ENCODE measurements at places on chromosomes 12 and 14.

- DNase-seq, result no peak
Measured at GRCh38 chr12:79083181-79083580, 218.6 kb downstream of the SYT1 start.

DNA sequence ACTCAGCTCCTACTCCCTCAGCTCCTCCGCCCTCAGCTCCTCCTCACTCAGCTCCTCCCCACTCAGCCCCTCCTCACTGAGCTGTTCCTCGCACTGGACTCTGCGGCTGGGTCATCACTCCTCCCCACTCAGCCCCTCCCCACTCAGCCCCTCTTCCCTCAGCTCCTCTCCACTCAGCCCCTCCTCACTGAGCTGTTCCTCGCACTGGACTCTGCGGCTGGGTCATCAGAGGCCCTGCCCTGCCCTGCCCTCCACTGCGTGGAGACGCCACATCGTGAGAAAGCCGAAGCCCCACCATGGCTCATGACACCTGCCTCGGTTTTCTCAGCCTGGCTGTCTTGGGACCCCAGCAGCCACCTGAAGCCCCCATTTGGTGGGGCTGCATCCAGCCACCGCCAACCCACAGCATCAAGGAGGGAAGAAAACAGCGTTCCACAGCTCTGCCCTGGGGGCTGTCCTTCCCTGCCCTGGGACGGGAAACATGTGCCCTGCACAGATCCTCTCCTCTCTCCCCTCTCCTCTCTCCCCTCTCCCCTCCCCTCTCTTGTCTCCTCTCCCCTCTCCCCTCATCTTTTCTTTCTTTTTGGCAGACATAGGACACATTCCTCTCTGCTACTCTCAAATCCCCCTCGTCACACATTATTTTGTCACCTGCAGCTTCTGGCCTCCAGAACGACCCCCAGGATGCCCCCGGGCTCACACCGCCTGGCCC, 17.7 kb downstream of the NOC4L start:
- no peak for DNase-seq

- DNase-seq, result peak; percentile 85
Measured at GRCh38 chr12:110846615-110847566, at the start of gene CCDC63. Gene CCDC63, plus strand, starts transcription at chr12:110846987. Its CDS starts 5,968 bp downstream, at chr12:110852955.

DNA sequence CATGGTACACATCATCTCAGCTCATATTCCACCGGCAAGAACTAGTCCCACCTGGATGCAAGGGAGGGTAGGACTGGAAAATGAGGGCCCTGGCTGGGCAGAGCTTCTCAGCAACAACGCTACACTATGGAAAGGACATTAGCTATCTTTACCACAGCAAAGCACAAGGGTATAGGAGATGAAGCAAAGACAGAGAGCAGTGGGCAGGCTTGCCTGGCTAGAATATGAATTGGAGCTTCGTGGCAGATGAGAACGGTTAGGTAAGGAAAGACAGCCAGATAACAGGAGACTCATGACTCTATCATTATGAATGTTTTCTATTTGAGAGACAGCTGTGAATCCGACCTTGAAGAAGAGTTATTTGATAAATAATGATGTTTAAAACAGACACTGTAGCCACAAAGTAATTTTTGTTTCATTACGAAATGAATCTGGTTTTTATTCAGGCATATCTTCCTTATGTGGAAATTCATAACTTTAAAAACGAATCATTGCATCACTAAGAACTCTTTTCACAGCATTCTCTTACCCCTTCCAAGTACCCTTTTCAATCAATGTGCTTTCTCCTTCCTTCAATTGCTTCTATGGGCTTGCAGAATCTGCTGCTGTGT, 59.1 kb upstream of the PCED1B start:
- no peak for DNase-seq

DNA sequence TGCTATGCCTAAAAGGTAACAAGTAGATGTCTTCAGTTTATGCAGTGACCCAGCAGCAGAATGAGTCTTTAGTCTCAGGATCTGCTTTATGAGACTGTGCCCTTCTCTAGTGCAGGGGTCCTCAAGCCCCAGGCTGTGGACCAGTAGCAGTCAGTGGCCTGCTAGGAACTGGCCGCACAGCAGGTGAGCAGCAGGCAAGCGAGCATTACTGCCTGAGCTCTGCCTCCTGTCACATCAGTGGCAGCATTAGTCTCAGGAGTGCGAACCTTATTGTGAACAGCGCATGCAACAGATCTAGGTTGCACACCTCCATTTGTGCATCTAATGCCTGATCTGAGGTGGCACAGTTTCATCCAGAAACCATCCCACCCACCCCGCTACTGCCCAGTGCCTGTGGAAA, 38.4 kb downstream of the LRP6 start:
- DNase-seq, result no peak

GRCh38 chr12:42707312-42708226, 118.0 kb upstream of the PRICKLE1 start:
- DNase-seq, result no peak

GRCh38 chr14:79254069-79254775, 957.1 kb downstream of the DIO2 start:
- DNase-seq, result no peak

GRCh38 chr12:6934110-6934509, 6.4 kb downstream of the ATN1 start:
- DNase-seq, result peak; percentile 81

GRCh38 chr14:70425354-70425753, 8.5 kb upstream of the SYNJ2BP start:
- no peak for DNase-seq

DNA sequence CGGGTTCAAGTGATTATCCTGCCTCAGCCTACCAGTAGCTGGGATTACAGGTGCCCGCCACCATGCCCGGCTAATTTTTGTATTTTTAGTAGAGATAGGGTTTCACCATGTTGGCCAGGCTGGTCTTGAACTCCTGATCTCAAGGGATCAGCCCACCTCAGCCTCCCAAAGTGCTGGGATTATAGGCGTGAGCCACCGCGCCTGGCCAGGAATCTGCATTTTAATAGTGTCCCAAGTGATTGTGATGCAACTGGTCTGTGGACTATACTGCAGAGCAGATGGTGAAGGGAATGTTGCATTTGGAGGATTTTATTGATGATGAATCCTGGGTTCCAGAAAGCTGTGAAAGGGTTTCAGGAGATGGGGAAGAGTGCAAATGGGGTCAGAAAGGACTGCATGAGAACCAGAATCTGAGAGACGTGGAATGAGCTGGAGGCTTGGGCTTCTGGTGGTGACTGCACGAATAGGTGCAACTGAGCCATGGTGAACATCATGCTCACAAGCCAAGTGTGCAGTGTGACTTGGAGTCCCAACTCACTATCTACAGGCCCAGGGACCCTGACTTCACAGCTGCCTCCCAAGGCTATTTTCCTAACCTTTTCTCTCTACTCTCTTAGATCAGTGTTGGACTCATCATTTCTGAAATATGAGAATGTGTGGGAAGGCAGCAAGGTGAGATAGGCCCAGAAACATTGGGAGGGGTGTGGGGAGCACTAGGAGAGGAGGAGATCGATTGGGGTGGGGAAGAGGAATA, 4.5 kb downstream of the RPS26 start:
- no peak for DNase-seq

- peak; percentile 22 for DNase-seq
Measured at GRCh38 chr14:104875811-104876210, 10.7 kb downstream of the CEP170B start.

- DNase-seq, result no peak
Measured at GRCh38 chr12:124312601-124313000, 17.7 kb downstream of the RFLNA start.

DNA sequence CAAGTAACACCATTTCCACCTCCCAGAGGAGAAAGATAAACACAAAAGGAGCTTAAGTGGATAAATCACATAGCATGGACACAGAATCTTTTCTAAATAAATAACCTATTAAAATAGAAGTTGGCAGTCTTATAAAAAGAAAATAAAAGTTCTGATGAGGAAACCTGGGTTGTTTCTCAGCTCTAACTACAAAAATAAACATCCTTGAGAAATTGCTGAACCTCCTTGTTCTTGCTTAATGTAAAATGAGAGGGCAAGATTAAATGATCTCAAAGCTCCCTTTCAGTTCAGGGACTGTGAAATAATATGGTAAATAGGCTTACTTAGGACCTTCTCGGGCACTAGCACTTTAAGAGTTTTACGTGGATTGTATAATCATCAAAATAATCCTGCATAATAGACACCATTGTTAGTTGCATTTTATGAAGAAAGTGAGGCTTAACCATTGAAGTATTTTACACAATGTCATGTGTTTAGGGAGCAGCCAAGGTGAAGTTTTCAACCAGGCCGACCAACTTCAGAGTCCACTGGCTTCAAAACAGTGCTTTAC, 214.0 kb upstream of the NOVA1 start:
- DNase-seq, result no peak

GRCh38 chr12:77924703-77925102, 94.0 kb downstream of the NAV3 start:
- DNase-seq, result no peak

GRCh38 chr14:96817750-96818666, 20.8 kb downstream of the VRK1 start:
- no peak for DNase-seq

DNA sequence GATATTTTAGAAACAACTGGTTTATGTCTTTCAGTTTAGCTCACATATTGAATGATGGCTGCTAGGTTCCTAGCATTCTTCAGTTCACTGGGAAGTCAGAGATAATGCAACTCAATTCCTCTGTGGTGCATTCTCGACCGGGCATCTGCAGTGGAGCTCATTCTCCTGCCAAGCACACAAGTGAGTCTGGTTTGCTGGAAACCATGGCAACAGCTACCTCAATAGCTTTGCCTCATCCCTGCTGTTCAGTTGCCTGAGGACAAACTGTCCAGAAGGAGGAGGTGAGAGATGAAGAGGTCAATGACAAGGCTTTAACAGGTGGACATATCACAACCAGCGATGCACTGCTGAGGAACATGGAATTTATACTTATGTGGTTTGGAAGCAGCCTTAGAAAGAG, 816.9 kb downstream of the AACS start:
- DNase-seq, result no peak

- no peak for DNase-seq
Measured at GRCh38 chr12:107584563-107584962, 101.0 kb upstream of the PWP1 start.

DNA sequence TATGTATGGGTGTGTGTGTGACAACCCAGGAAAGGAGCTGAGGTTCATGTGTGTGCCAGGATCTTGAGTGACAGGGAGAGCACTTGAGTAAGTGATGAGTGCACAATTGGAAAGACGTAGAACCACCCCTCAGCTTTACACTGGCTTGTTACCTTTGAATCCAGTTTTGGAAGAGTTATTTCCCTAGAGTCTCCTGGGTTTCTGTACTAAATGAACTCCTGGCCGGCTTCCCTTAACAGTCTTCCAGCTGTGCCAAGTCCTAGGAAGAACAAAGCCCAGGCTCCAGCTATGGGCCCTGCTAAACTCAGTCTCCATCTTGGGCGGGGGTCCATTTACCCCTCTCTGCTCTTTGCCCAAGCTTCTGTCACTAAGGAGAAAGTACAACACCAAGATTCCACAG, 19.7 kb upstream of the NR1H4 start:
- no peak for DNase-seq

- no peak for DNase-seq
Measured at GRCh38 chr12:51973560-51973959, 22.1 kb downstream of the ACVR1B start.

GRCh38 chr14:65255583-65256461, 153.5 kb upstream of the MAX start:
- no peak for DNase-seq

DNA sequence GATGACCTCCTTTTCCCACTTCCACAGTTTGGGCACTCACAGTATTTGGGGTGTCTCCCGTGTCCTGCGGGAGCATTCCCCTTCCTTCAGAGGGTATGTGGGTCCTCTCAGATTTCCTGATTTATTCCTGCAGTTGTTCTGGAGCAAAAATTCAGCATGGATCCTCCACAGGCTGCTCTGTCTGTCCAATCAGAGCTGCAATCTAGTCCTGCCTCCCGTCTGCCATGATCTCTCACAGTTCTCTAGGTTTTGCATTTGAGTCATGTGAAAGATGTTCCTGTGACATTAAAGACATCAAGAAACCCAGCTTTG, 435.9 kb downstream of the TMTC2 start:
- DNase-seq, result no peak

GRCh38 chr12:75632442-75632841, 121.0 kb upstream of the KRR1 start:
- DNase-seq, result no peak

GRCh38 chr12:32163596-32163995, 56.9 kb downstream of the BICD1 start:
- DNase-seq, result no peak

GRCh38 chr12:23722655-23723054, 226.8 kb downstream of the SOX5 start:
- DNase-seq, result no peak

DNA sequence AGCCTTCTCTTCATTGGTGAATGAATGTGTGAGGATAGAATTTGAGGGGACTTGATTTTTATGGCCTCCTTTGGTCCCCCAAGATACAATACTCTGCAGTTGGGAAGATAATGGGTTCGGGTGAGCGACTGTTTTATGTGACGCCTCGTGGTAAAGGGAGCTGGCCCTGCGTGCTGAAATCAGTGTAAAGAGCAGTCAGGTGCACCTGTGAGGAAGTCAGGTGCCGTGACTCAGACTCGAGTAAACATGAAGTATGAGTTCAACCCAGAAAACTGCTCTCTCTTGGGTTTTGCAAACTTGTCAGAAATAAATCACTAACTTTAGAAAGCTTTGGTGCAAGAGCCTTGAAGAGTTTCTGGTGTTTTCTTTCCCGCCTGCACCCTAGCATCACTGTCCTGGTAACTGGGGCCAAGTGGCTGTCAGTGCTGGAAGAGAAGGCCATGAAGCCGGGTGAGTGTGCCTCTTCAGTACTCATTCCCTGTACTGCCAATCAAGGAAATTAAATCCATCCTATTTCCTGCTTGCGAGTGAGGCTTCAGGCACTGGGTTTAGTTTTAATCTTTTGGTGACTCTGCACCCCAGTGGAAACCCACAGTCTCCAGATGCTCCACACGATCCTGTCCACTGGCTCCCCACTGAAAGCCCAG, 59.2 kb downstream of the AACS start:
- DNase-seq, result no peak

DNA sequence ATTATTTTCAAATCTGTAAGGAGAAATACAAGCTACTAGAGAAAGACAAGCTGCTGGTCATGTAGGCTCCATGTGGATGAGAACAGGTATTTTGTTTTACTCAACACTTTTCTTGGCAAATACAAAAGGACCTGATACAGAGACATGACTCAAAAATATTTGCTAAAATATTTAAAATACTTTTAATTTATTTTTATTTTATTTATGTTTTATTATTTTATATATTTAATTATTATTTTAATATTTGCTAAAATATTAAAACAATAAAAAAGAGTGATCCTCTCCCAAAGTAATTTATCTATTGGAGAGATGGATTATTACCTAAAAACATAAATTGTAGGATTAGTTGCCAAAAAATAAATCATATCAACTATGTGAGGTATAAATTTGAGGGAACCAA, 808.9 kb upstream of the SEL1L start:
- DNase-seq, result no peak

GRCh38 chr14:100350276-100350926, 27.3 kb downstream of the SLC25A47 start:
- no peak for DNase-seq

GRCh38 chr14:80426683-80427082, 215.4 kb upstream of the DIO2 start:
- DNase-seq, result no peak

GRCh38 chr12:27852117-27852516, 72.1 kb upstream of the MANSC4 start:
- no peak for DNase-seq

GRCh38 chr12:13978876-13979275, 2.5 kb downstream of the GRIN2B start:
- DNase-seq, result no peak
